Kidney tubule cell (primary cell): ENCODE measurements at places on chromosomes 2 and 18.

DNA sequence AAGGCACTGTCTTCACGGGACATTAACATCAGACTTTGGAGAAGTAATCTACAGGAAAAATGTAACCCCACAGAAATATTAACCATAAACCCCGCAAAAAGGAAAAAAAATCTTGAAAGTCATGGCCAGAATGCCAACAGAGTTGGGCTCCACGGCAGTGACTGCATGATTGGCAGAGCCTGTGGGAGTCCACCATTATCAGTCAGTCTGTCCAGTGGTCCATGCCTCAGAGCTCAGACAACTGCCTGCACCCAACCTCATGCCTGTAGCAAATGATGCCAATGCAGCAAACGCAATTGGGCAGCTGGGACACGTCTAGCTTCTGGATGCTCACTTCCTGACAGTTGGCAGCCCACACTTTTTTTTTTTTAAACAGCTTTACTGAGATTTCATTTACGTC is 5.1 kb upstream of the PPIG start:
- no peak for DNase-seq

GRCh38 chr2:73494031-73494430 is 108.4 kb downstream of the ALMS1 start:
- DNase-seq = peak; percentile 85

DNA sequence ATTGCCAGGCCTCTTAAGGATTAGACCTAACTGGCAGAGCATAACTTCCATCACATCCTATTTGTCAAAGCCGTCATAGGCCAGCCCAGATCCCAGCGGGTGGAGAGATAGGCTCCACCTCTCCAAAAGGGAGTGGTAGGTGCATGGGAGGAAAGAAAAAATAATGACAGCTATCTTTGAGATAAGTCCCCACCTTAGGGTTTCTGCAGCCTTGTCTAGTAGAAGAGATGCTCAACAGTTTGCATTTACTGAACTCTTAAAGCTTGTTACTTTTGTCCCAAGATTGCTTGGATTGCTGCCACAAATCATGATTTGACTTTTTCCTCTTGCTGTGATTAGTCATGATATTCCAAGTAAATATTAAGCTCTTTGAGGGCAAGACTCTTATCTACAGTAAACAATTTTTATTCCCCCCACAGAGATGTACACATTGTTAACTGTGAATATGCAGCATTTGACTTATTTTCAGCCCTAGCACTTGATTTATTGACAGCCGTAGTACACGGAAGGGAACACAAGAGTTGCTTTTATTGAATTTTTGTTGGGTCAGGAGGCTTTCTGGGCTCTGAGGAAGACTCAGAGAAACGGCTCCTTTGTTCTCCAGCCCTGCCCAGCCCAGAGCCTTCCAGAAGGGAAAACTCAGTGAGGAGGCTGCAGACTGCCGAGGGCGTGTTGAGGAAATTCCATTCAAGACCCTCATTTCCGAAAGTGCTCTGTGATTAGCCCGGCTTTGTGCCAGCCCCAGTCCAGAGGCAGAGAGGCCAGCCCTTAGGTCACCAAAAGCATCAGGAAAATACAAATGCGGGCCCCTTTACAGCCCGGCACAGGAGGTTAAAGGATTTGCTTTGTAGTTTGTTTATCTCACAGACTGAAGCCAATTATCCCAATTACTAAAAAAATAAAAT is 75.5 kb upstream of the ZNF532 start:
- DNase-seq = peak; percentile 15

DNA sequence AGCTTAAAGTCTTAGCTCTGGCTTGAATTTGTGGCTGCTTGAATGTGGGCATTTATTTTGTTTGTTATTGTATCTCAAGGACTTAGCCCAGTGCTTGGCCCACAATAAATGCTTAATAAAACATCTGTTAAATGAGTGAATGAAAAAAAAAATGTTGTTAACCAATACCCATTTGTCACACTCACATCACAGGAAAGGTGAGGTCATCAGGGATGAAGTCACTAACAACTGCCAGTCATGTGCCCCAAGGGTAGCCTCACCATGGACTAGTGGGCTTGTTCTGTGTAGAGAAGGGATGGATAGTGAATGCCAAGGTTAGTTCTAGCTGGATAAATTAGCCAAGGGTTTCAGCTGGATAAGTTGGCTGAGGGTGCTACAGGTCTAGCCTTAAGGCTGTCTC is 3.0 kb downstream of the NRBP1 start:
- peak; percentile 83 for DNase-seq

GRCh38 chr2:218853766-218854165 is 5.8 kb upstream of the WNT6 start:
- DNase-seq = peak; percentile 72

DNA sequence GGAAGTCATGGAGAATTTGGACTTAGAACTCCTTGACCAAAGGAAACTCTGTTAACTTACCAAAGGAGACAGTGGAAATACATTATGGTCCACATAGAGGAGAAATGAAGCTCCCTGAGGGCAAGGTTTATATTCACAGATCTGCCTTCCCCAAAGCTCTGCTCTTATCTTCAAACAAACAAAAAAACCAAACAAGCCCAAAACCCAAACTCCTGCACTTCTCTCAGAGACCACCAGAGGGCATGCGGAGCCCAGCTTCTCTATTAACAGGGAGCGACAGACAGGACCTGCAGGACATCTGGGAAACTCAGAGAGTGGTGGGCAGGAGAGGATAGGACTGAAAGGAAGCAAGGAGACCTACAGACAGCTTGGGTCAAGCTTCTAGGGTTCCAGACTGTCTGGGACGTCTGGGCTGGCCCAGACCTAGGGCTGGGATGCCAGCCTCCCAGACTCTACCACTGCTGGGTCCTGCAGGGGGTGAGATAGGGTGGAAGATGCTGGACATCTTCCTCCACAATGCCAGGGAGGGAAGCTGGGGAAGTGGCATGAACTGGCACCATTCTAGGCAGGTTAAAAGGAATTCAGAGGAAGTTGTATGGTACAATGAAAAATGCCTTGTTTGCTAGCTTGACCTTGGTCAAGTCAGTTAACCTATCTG is 4.0 kb upstream of the WNT10A start:
- DNase-seq = peak; percentile 75

DNA sequence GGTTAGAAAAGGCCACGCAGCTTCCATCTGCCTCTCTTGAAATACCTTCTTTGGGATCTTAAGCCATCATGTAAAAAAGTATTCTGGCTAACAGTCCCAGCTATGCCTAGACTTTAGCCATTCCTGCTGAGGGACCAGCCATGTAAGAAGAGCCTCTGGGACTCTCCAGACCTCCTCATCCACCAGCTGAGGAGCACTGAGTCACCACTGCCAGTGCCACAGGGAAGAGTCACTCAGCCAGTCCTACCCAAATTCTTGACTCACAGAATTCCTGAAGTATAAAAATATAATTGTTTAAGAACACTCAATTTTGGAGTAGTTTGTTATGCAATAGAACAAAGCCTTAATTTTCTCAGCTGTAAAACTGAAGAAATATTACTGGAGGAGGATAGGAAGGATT is 436.7 kb downstream of the ZEB2 start:
- peak; percentile 88 for DNase-seq

DNA sequence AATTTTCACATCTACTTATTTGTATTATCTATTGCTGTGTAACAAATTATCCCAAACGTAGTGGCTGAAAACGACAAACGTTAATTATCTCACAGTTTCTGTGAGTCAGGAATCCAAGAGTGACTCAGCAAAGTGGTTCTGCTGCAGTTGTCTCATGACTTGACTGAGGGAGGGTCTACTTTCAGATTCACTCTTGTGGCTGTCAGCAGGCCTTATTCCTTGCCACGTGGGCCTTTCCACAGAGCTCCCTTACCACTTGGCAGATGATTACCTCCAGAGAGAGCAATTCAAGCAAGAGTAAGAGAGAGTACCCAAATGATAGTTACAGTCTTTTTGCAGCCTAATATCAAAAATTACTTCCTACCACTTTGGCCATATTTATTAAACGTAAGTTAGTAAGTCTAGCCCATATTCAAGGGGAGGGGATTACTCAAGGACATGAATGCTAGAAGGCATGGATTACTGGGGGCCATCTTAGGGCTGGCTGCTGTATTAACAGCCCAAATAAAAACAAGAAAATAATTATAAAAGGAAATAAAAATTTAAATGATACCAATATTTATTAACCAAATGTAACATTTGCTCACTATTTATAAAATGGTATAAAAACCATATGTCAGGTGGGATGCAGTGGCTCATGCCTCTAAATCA is 48.7 kb upstream of the NBEAL1 start:
- peak; percentile 66 for DNase-seq

DNA sequence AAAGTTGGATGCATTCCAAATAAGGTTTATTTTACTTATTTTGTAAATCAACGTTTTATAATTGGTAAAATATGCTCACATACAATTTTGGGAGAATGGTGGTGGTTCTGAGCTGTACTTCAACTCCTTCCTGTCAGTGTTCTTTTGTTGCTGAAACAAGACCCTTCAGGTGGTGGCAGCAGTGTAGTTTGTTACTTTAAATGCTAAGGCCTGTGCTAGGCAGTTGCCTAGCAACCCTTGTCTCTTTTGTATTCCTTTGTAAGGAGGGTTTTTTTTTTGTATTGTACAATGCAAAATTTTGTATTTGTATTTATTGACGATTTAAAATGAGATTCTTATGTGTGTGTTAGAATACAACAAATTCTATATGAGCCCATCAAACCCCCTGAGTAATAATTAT is 166.0 kb upstream of the FAM98A start:
- no peak for DNase-seq

- no peak for DNase-seq
These were observed 47.6 kb upstream of the TTC39C start for GRCh38 chr18:23966909-23967308.

- no peak for DNase-seq
These were observed 520.5 kb downstream of the KCNJ3 start for GRCh38 chr2:155218945-155219344.

DNA sequence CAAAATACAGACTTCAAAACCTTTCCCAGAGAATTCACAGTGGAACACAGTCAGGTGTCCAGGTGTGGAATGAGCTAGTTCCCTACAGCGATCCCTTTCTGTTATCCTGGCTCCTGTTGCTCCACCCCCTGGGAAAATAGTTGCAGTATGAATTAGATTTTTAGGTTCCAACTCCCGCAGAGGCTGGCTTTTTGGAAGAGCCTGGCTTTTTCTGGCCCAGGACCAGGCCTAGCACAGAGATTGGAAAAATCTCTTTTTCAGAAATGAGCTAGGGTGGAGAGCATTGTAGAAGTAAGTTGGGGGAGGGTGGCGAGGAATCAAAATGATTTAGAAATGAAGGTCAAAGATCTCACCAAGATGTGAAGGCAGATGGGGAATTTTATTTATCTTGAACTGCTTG is 27.1 kb downstream of the COL5A2 start:
- no peak for DNase-seq

- DNase-seq = no peak
These were observed 335.1 kb downstream of the SETBP1 start for GRCh38 chr18:45015788-45016128.

- DNase-seq = no peak
These were observed 26.4 kb upstream of the PGAP1 start for GRCh38 chr2:196952936-196953335.
